NCI-H446 (cell line): ENCODE measurements at places on chromosomes 3 and 15.
A peak's percentile ranks its signal among the peaks of the same experiment; 100 is the strongest.

- DNase-seq = no peak
Measured at GRCh38 chr3:117874904-117875874, 1159.5 kb downstream of the IGSF11 start.

DNA sequence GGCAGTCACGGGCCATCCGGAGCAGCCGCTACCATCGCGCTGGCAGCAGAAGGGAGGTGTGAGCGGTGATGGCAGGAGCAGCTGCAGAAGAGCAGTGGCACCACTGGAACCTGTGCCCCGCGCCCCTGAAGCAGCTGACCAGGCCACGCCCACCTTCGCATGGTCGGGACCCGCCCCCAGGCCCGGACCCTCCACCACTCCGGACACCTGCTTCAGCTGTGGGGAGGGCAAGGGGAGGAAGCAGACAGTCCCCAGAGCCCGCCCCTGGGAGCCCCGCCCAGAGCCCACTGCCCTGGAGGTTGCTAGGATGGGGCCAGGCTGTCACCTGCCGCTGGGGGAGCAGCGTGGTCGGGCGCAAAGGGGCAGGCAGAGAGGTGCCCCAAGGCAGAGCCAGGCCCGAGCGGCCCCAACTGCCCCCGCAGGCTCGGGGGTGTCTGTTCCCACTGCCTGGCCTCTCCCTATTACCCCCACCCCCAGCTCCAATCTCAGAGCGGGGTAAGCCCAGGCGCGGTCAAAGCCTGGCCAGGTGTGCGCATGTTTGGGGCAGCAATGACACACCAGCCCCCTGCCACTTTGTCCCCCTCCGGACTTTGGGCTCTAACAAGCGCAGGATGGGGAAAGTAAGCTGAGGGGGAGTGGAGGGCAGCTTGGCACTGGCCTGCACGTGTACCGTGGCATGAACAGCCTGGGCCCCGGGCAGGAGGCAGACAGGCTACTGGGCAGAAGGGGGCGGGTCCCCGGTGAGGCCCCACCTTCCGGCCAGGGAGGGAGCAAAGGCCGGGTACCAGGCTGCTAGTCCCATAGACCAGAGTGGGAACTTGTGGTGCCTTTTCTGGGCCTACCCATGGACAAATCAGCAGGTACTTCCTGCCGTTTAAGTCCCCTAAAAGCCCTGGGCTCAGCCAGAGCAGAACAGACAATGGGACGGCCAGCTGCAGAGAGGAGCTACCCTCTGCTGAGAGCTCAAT lies 8.7 kb downstream of the SPCS1 start:
- DNase-seq = no peak

DNA sequence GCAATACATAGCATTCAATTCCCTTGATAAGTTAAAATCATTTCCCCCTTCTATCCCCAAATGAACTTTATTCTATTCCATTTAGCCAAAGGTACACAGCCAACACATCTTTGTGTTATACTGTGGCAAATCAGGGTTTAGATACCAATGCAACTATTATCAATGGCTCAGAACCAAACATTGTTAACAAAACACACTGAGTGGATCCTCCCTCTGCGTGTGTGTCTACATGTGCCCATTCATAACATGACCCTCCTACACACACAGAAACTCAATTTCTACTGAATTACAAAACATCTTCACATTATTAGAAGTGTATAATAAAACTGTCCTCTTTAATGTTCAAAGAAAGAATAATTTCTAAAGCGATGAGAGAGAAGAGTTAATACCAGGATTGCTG lies 1.3 kb downstream of the TTBK2 start:
- DNase-seq = no peak

GRCh38 chr15:92409006-92409405 lies 15.3 kb downstream of the ST8SIA2 start:
- DNase-seq = no peak

DNA sequence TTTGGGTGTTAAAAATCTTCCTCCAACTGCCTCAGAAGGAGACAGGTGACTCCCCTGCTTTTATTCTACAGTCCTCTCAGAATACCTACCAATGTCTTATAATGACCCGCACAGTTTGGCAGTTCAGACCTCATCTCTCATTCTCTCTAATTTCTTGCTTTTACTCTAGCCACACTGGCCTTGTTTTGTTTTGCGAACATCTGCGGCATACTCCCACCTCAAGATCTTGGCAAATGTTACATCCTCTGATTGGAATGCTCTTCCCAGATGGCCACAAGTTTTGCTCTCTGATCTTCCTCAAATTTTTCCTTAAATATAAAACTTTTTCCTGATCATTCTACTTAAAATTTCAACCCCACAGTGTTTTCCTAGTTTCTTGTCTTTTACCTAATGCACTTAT lies 94.1 kb downstream of the PLSCR2 start:
- DNase-seq = peak; percentile 68

- DNase-seq = peak; percentile 14
Measured at GRCh38 chr3:126472277-126473006, 3.2 kb downstream of the ZXDC start.

DNA sequence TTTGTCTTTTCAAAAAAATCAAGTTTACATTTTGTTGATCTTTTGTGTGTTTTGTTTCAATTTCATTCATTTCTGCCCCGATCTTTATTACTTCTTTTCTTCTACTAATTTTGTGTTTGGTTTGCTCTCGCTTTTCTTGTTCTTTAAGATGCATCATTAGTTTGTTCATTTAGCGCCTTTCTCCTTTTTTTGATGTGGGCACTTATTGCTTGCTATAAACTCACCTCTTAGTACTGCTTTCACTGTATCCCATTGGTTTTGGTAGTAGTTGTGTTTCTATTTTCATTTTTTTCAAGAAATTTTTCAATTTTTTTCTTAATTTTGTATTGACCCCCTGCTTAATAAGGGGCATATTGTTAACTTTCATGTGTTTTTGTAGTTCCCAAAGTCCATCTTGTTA lies 34.4 kb downstream of the PRKCI start:
- no peak for DNase-seq

DNA sequence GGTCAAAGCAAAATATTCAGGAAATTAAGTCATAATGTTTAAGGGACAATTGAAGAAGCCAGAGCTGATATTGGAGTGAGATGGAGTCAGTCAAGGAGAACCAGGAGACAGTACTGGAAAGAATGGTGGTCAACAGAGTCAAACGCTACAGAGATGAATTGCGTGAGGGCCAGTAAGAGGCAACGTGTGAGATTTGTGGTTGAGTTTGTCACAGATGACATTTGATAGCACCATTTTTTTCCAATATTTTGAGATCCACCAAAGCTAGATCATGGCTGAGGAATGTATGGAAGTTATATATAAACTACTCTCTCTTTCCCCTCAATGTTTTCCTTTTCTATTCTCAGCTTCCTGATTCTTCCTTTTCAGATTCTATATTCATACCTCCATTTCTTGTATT lies 375.1 kb upstream of the ROBO2 start:
- no peak for DNase-seq

- no peak for DNase-seq
Measured at GRCh38 chr3:187167777-187168176, 28.5 kb upstream of the RPL39L start.

DNA sequence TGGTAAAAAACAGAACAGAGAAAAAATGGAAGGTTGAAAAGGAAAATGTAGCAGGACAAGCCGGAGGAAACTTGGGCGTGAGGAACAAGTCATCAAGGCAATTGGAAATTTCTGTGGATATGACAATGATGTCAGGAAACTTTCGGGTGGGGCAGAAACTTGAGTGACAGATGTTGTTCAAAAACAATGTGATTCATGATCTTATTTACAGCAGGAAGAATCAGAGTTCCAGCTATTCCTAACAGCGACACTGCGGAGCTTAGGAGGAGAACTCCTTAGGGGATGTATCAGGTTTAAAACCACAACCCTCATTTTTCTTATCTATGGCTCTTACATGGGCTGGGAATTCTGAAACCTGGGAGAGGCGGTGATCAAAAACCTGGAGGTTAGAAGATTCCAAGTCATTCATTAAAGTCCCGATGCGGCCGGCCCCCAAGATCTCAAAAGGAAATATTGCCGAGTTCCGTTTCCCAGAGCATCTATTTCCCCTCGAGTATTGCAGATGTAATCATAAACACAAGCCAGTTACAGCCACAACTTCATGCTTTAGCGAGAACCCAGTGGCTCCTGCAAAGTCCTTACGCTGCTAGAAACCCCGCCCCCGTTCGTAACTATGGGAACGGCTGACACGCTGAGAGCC lies 659 bp upstream of the ARRDC4 start:
- DNase-seq = no peak

- DNase-seq = no peak
Measured at GRCh38 chr15:85543741-85544155, 163.3 kb downstream of the AKAP13 start.

DNA sequence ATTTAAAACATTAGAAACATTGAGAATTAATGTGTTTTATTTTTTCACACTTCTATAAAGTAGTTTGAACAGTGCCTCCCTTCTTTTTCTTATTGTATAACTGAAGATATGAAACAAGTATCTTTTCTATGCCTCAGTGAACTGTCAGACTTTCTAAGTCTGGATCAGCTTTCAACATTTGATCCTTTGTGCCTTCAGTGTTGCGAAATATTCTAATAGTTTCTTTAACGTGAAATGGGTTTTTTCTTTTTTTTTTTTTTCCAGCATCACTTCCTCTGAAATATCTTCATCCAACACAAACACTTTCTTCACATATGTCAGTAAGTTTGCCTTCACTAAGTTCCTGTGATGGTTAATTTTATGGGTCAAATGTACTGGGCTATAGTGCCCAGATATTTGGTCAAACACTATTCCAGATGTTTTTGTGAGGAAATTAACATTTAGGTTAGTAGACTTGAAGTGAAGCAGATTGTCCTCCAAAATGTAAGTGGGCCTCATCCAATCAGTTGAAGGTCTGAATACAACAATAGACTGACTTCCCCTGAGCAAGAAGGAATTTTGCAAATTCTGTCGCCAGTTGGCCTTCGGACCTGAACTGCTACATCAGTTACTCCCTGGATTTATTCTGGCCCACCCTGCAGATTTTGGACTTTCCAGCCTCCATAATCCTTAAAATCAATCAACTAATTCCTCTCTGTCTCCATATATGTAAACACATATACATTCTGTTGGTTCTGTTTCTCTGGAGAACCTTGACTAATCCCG lies 6.4 kb upstream of the CPOX start:
- no peak for DNase-seq

DNA sequence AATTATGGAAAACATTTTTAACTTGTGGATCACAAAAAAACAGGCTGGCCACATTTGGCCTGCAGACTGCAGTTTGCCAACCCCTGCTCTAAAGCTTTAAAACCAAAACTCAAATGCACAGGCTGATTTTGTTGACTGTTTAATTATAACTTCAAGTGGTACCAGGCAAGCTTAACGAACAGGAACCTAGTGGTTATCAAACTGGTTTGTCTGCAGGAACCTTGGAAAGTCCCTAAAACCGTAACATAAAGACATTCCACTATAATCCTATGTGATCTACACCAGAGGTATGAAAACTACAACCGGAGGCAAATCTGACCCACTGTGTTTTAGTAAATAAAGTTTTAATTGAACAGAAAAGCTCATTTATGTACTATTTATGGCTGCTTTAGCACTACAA lies 52.4 kb downstream of the TBL1XR1 start:
- DNase-seq = no peak

- DNase-seq = no peak
Measured at GRCh38 chr3:11390411-11391131, 118.4 kb downstream of the ATG7 start.

DNA sequence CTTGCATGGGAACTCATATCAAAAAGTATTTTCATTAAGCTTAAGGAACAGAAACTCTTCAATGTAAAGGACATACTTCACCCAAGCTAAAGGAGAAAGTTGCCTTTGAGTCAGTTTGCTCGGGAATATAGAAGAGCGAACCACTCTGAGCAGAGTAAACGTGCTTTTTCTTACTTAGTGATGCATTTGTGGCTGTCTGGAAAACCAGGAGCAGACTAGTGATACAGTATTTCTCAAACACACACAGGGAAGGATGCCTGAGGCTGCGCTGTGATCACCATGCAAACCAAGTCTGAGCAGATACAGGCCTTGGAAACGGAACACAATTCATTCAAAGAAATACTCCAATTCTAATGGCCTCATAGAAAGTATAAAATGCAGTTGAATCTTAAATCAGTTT lies 121.0 kb upstream of the CDIN1 start:
- no peak for DNase-seq

GRCh38 chr3:39721076-39721475 lies 88.3 kb upstream of the MYRIP start:
- DNase-seq = no peak

GRCh38 chr3:158802409-158803268 lies 785 bp downstream of the MFSD1 start:
- DNase-seq = no peak

GRCh38 chr15:25676070-25676469 lies 187.1 kb downstream of the ATP10A start:
- DNase-seq = no peak

DNA sequence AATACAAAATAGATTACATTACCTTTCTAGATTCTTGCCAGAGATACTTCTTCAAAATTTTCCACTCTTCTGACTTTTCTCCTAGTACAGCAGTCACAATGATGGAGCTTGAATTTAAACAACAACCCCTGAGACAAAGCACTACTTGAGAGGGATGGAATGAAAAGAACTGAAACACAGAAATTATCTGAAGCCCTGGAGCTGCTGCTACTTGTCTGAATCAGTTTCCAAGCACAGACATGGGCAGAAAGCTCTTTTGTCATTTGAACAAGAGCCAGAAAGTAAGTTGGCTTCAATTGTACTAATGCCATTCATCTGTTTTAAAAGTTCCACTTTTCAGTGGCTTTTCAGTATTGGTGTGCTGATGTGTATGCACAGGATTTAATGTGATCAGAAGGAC lies 718.5 kb upstream of the ARPP21 start:
- no peak for DNase-seq
